ENCODE measurements at places on chromosomes 3 and 15.

- DNase-seq: no peak
Observed at GRCh38 chr3:136949708-136950107, 8.1 kb upstream of the IL20RB start.

DNA sequence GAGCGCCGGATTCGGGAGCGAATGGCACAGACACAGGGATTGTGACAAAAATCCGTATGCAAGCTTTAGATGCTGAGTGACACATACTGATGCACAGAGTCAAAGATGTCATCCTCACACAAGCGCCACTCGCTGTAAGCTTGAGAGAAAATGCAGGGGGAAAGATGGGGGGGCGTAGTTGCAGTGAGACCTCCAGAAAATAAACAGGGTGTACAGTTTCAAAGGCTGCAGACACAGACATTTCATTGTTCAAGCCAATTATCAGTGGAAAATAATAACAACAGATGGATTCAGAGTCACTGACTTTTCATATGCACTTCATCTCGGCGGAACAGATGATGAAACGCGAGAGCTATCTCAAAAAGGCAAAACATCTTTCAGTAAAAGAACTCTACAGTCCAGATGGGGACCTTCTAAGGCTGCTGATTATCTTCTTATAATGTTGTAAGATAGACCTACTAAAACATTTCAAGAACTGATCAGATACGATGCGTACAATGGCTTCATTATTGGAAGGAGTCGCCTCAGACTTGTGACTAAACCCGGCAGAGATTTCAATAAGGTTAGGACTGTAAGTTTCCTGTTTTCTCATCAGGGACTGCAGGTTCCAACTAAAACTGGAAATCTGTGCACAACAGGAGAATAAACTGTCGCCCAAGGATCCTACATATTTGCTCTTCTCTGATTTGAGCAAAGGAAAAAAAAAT, 275.4 kb downstream of the FOXP1 start:
- no peak for DNase-seq

- DNase-seq: no peak
Observed at GRCh38 chr3:188202358-188203138, 48.6 kb downstream of the LPP start.

DNA sequence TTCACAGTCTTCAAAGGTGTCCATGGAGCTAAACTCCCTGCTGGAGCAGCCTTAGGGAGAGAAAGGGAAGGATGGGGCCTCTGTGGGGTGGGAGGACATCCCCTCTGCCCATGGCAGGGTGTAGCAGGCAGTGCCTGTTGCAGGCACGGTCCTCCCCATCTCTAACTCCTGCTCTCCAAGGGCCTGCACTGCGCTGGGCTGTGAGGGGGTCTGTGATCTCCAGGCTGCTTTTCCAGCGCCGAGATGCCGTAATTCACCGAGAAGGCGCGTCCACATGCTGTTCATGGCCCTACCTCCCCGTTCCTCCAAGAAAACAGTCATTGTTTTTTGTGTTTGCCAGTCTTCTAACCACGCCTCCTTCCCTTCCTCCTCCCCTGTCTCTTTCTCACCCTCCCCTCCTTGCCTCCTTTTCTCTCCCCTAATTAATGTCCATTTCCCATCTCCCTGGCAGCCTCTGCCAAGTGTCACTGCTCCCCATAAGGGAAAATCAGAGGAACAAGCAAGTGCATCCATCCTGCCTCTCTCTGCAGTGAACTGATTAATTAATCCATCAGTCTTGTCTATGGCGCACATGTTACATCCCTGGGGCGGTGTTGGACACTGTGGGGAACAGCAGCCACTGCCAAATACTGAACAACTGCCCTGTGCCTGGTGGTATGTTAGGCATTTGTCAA, 17.7 kb upstream of the LAMP3 start:
- no peak for DNase-seq

- DNase-seq: no peak
Observed at GRCh38 chr15:29889542-29890329, 67.5 kb upstream of the TJP1 start.

GRCh38 chr3:69250014-69250413, 127.6 kb upstream of the LMOD3 start:
- DNase-seq: no peak

DNA sequence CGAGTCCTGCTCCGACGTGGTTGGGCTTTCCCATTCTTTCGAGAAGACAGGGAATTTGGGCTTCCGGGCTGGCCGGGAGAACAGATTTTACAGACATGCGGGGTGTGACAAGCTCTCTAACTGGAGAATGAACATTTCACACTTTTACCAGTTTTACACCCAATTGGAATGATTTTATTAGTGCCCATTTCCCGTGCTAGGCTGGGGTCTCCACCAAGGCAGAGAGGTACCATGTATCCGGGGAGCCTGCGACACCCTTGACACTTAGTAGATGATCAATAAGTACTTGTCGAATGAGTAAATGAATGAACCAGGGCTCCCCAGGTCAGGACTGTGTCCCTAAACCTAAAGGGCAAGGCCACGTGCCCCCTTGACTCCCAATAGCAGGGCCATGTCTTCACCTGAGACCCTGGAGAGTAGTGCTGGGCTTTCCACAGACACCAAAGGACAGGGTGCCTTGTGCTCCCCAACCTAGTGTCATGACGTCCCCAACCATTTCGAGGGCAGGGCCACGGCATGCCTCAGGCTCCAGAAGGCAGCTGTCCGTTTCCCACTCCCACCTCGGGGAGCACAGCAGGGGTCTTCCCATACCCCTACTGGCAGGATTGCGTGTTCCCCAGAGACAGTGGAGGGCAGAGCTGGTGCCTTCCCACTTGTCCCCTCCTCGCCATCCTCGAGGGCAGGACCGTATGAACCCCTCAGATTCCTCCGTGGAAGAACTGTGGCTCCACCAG, 679 bp upstream of the MYD88 start:
- no peak for DNase-seq

GRCh38 chr15:100247228-100248225, 94.2 kb downstream of the ADAMTS17 start:
- no peak for DNase-seq

GRCh38 chr3:136136454-136136853, 59.7 kb downstream of the MSL2 start:
- no peak for DNase-seq

- DNase-seq: peak; percentile 16
Observed at GRCh38 chr3:47017504-47018268, 38.2 kb downstream of the NBEAL2 start.

GRCh38 chr3:15345608-15346137, 13.3 kb upstream of the SH3BP5 start:
- DNase-seq: no peak

- no peak for DNase-seq
Observed at GRCh38 chr3:130811557-130811956, 64.9 kb upstream of the PIK3R4 start.

GRCh38 chr15:31262143-31262530, 64.5 kb upstream of the KLF13 start:
- no peak for DNase-seq

GRCh38 chr15:95446854-95447253, 883.6 kb upstream of the NR2F2 start:
- DNase-seq: no peak

DNA sequence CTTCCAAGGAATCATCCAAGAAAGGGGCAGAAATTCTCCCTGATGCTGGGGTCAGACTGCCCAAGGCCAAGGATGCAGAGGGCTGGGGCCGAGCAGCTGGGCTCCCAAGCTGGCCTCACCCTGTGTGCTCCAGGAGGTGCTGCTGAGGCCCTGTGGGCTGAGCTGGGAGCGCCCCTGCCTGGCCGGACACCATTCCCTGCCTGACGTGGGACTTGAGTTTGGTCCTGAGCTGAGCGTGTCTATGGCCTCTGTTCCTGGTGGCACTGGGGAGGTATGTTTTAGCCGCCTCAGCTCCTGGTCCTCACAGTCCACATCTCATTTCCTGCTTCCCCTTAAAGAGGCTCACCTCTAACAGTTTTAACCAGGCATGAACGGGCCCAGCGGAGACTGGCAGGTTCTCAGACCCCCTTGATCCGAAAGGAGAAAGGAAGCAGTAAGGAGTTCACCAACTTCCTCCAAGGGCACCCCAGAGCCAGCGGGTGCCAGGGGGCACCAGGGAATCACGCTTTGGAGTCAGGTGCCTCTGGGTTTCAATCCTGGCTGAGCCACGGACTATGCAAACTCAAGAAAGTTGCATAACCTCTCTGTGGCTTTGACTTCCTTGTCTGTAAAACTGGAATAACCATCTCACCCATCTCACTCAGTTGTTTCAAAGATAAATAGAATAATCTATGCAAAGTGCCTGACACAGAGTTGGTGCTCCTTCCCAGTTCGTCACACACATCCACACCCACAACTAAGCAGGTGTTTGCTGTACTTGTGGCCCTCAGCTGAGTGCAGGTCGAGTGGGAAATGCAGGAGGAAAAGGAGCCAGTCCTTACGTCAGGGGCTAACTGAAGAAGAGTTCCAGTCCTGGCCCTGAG, 48.6 kb downstream of the SLC12A8 start:
- DNase-seq: no peak

GRCh38 chr3:38004415-38005075, 14.0 kb downstream of the VILL start:
- peak; percentile 57 for DNase-seq

DNA sequence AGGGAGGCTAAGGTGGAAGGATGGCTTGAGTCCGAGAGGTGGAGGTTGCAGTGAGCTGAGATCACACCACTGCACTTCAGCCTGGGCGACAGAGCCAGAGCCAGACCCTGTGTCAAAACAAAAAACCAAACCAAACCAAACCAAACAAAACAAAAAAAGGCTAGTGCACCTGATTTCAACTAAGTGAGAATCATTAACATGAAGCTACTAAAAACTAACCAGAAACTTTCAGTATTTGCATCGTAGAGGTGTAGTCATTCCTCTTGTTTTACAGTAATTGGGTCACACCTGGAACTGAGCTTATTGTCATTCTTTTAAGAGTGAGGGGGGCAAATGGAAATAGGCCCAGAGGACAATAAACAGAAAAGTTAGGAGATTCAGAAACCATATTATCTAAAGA, 58.5 kb downstream of the ST6GAL1 start:
- DNase-seq: no peak

DNA sequence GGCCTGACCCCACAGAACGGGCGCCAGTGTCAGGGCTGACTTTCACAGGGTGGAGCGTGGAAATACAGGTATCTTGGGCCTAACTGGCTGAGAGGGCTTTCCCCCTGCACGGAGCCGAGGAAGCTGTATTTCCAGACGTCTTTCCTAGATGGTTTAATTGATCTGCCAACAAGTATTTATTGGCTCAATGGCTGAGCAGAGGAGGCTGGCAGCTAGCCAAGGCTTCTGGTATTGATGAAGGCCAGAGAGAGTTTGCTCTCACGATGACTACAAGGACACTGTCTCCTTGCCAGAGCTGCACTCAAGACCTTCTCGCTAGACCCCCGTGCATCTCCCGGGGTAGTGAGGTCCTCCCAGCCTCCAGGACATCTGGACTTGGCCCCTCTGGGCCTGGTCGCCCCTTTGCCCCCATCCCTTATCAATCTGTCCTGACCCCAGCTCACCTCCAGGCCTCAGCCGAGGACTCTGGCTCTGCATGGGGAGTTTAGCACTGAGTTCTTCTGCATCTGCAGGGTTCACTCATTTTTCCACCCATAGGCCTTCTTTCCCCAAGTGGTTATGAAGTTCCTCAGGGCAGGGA, 20.6 kb downstream of the SPSB4 start:
- DNase-seq: no peak

- DNase-seq: no peak
Observed at GRCh38 chr15:66765478-66766281, 63.6 kb downstream of the SMAD6 start.

DNA sequence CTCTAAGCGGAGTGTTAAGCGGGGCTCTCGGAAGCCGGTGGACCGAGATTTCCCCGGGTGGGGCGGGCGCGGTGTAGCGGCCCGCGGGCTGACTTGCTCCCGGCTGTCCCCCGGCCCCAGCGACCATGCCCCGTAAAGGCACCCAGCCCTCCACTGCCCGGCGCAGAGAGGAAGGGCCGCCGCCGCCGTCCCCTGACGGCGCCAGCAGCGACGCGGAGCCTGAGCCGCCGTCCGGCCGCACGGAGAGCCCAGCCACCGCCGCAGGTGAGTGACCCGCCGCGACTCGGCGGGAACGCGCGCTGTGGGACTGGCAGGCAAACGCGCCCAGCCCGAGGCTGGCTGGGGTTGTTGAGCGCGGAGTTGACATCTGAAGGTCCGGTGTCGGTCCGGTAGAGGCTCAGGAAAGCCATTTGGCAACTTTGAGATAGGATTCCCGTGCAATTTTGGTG, 1.3 kb downstream of the SMC4 start:
- DNase-seq: no peak
